ENCODE measurements at places on chromosomes 3 and 15. TPM values are rescaled to one million over a fixed set of nuclear protein-coding genes. Genes with fewer than 3 reads are reported as not detected.

- peak; percentile 50 for DNase-seq
Observed at GRCh38 chr3:150149651-150150051, 179.0 kb upstream of the PFN2 start.

DNA sequence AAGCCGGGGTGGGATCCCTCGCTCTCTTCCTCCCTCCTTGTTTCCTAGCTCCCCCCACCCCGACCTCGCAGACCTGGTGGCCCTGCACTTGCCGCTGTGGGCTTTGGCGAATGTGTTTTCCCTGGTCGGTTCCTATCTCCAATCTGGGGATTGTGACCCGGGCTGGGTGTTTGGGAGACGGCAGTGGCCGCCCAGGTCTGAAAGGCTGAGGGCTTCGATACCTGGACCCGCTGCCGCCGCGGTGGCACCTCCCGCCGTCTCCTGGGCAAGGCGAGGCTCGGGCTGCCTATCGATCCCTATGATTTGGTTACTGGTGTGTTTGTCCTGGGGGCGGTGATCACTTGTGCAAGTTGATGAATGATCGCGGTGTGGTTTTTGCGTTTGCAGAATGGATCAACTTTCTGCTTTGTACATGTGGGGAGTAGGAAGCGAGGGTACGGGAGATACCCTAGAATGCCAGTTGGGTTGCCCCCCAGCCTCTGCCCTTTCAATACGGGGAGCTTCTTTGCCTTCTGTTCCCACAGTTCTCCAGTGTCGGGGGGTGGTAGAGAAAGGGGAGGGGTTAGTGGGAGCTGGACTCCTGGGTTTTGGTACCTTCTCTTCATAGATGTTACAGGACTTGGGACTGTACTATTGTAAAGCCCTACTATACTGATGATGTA is 3.0 kb downstream of the BBX start:
- no peak for DNase-seq

GRCh38 chr3:178084938-178085816 is 451.1 kb upstream of the KCNMB2 start:
- DNase-seq, result peak; percentile 78

- peak; percentile 7 for DNase-seq
Observed at GRCh38 chr3:114093596-114093995, 37.1 kb downstream of the QTRT2 start.

NEK10 gene
- not detected for total RNA-seq

- DNase-seq, result peak; percentile 50
Observed at GRCh38 chr15:83285979-83286553, 1.6 kb upstream of the BNC1 start.

GRCh38 chr3:7841451-7841850 is 660.2 kb upstream of the LMCD1 start:
- no peak for DNase-seq

GRCh38 chr15:68372291-68372811 is 59.6 kb downstream of the ITGA11 start:
- DNase-seq, result no peak

GRCh38 chr15:76932135-76932966 is 802 bp downstream of the RCN2 start:
- peak; percentile 17 for DNase-seq

DNA sequence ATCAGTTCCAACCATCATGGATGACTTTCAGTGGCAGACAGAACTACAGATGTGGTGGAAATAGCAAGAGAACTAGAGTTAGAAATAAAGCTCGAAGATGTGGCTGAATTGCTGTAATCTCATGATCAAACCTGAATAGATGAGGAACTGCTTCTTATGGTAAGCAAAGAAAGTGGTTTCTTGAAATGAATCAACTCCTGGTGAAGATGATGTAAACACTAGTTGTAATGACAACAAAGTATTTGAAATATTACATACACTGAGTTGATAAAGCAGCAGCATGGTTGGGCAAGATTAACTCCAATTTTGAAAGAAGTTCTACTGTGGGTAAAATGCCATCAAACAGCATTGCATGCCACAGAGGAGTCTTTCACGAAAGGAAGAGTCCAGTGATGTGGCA is 131.7 kb upstream of the FAM3D start:
- no peak for DNase-seq

GRCh38 chr3:52490939-52491526 is 4.1 kb upstream of the STAB1 start:
- no peak for DNase-seq

LPP gene
- 6.6 TPM for total RNA-seq

SLC22A14 gene
- not detected for total RNA-seq

ITPKA gene
- 6.7 TPM for total RNA-seq

DNA sequence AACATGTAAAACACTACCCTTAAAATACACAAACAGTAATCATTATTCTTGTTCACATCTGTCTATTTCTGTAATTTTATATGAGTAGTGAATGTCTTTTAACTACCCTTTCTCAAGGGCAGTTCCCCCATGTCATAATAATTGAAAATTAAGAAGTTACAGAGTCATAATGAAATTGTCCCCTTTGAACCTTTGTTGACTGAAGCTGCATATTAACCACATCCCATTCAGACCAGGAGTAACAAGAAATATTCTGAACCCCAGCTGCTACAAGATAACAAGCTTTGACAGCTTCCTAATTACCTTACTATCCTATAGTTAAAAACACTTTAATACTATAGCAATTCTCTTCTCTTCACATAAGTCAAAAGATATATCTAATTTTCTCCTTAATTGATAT is 635.9 kb upstream of the SUCLG2 start:
- no peak for DNase-seq

PRSS50 gene
- not detected for total RNA-seq

GRCh38 chr3:44104668-44105321 is 136.9 kb upstream of the TOPAZ1 start:
- peak; percentile 58 for DNase-seq

DNA sequence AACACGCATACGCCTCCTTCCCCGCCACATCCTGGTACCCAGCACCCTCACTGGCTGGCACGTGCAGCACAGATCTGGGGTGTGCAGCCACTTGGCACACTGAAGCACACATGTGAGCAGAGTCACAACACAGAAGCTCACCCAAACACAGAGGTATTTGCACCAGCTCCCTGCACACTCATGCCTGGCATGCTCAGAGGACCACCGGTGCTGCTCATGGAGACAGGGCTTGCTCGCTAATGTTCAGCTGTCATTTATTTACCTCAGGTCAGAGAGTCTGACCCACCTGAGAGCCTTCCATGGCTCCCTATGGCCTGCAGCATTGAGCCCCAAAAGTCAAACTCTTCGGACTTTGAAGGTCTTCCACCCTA is 70.4 kb downstream of the ADAMTS7 start:
- DNase-seq, result no peak

DNA sequence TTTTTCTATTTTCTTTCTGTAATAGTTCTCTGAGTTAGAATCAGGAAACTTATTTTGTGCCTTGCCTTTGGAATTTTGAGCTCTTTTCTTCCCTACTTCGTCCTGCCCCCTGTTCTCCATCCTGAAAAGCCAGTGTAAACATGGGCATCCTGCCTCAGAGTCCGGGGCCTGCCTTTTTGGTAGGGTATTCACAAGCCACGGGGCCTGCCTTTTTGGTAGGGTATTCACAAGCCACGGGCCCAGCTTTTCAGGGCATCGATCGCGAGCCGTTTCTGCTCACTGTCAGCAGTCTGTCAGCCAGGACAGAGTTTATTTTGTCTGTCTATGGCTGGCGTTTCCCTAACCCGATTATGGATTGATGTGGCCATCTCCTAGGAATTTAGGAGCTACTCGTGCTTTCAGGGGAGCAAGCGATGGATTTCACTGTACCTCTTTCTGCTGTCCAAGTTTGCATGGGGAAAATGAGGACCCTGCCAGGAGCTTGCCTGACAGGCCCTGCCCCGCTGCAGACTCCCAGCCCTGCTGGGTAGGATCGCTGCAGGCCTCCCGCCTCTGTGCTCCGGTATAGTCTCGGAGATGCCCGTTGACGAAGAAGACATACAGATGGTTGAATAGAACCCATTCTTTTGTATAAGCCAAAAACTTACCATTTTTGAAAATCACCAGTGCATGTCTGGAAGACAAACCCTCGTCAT is 12.8 kb downstream of the SYNM start:
- DNase-seq, result no peak

C3orf70 gene
- not detected for total RNA-seq

DNA sequence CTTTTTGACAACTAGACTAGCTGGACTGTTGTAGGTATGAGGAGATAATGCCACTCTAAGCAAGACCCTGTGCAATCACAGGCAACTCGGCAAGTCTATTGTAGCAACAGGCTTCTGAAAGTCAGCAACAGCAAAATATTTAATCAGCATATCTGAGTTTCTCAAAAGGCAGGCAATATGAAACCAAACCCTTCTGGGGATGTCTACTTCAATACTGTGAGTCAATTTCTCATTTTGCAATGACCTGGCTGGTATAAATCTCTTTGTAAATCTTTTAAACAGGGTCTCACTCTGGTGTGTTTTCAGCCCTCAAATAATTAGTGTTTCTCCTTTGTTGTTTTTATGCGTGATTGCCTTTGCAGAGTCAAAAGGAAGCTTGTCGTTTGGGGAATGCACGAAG is 1044.5 kb downstream of the NTRK3 start:
- no peak for DNase-seq

DNA sequence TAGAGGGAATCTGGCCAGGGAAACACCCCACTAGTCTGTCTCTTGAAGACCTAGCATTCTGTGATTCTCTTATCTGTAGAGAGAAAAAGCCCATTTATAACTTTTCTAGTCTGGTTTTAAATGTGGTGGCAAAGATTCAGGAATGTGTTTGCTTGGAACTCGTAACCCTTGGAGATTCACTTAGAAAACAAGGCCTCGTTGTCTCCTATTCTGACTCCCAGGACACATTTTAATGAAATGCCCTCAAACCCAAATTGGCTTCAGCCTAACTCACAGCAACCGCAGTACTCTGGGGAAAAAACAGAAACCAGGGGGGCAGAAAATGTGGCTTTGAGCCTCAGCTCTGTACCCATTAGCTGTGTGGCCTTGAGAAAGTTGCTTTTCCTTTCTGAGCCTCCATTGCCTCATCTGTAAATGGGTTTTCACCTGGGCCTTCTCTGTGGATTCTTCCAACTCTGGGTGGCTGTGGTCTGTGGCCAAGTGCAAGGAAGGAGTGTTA is 36.5 kb downstream of the RPLP1 start:
- DNase-seq, result no peak

DNA sequence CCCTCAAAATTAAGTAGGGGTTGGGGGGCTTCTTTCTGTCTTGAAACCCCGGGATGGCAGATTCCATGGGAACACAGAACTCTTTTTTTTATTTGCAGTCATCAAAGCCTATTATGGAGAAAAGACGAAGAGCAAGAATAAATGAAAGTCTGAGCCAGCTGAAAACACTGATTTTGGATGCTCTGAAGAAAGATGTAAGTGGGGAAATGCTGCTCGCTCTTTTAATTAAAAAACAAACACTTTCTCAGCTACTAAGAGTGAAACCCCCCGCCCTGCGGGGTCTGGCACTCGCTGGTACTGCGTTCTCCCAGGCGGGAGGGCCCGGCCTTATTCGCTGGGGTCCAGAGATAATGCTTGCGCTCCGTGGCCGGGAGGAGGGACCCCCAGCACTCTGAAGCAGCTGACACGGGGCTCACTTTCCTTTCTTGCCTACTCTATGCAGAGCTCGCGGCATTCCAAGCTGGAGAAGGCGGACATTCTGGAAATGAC is 615 bp downstream of the HES1 start:
- peak; percentile 48 for DNase-seq

- DNase-seq, result no peak
Observed at GRCh38 chr15:92714077-92714476, 58.5 kb upstream of the FAM174B start.

DNA sequence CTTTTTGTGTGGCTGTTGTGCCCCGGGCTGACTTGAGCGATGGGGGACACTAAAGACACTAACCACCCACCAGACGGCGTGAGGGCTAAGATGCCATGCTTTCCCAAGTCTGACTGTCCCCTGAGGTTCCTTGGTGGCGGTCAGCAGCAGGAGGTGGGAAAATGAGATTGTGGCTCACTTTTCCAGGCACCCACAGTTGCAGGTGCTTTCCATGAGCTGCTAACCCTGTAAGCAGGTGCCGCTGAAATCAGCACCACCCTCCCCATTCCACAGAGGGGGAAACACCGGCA is 17.7 kb downstream of the PRR23E start:
- no peak for DNase-seq

DNA sequence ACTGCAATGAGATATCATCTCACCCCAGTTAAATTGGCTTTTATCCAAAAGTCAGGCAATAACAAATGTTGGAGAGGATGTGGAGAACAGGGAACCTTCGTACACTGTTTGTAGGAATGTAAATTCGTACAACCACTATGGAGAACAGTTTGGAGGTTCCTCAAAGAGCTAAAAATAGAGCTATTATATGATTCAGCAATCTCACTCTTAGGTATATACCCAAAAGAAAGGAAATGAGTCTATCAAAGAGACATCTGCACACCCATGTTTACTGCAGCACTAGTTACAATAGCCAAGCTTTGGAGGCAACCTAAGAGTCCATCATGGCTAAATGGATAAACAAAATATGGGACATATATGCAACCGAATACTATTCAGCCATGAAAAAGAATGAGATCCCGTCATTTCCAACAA is 68.0 kb upstream of the HES1 start:
- DNase-seq, result no peak

DNA sequence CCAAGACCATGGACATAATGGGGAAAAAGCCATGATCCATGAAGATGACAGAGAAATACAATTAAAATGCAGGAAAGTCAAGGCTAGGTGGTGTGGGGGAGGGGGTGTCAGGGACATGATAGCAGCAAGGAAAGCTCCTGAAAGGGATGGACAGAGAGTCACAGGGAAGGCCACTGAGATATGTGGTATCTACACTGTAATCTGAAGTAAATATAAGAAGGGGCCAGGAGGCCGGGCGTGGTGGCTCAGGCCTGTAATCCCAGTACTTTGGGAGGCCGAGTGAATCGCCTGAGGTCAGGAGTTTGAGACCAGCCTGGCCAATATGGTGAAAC is 62.5 kb downstream of the FOXP1 start:
- DNase-seq, result no peak

DNA sequence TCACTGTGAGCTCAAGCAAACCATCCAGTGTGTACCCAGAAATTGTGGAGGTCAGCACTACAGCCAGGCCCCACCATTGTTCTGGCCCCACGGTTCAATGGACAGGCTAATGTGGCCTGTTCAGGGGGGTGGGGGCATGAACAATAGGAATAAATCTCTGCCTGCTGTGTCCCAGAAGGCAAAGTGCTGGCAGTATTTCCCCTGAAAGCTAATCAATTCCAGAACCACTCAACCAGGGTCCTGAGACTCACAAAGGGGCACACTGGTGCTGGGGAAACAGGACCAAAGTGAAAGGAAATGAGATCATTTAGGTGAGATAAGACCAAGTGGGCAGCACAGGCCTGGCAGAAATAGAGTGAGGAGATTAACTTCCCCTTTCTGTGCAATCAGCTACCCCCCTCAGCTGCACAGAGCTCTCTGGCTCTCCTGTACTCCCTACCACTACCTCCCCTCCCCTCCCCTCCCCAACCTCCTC is 11.5 kb downstream of the CRYGS start:
- DNase-seq, result no peak

MASP1 gene
- not detected for total RNA-seq

ZNF662 gene
- not detected for total RNA-seq

LINGO1 gene
- total RNA-seq, result not detected

CLRN1 gene
- total RNA-seq, result not detected

GRCh38 chr15:47932261-47932660 is 188.5 kb upstream of the SLC24A5 start:
- no peak for DNase-seq

MST1 gene
- 1.7 TPM for total RNA-seq
